ENCODE measurements at places on chromosomes 7 and 10. TPM values are rescaled to one million over a fixed set of nuclear protein-coding genes. Genes with fewer than 3 reads are reported as not detected.

The PVRIG gene
- total RNA-seq: not detected

The GJD4 gene
- total RNA-seq: 0.08 TPM

The COPS6 gene
- total RNA-seq: 169 TPM

The PLCE1 gene
- 6.7 TPM for total RNA-seq

The ZNF853 gene
- total RNA-seq: 2.0 TPM

The ITPRIP gene
- 60.7 TPM for total RNA-seq

The C10orf53 gene
- not detected for total RNA-seq

The H2BK1 gene
- not detected for total RNA-seq

The AGBL3 gene
- total RNA-seq: 1.5 TPM

The ABCB4 gene
- not detected for total RNA-seq

The IL15RA gene
- 2.7 TPM for total RNA-seq

The RARRES2 gene
- total RNA-seq: not detected
